ENCODE measurements at places on chromosomes 3 and 15.

- DNase-seq, result no peak
Observed at GRCh38 chr15:58710701-58711100, 38.8 kb downstream of the ADAM10 start.

GRCh38 chr3:133486658-133487057 is 86.8 kb downstream of the BFSP2 start:
- DNase-seq, result no peak

- DNase-seq, result no peak
Observed at GRCh38 chr3:48528754-48529153, 24.8 kb upstream of the SHISA5 start.

- no peak for DNase-seq
Observed at GRCh38 chr3:146559388-146559787, 15.0 kb upstream of the PLSCR1 start.

- DNase-seq, result no peak
Observed at GRCh38 chr15:73493922-73494321, 51.0 kb downstream of the REC114 start.

- DNase-seq, result no peak
Observed at GRCh38 chr3:187770224-187770623, 25.0 kb upstream of the BCL6 start.

GRCh38 chr15:61169904-61170695 is 59.0 kb downstream of the RORA start:
- DNase-seq, result no peak

GRCh38 chr3:166531730-166532129 is 694.5 kb upstream of the BCHE start:
- DNase-seq, result no peak

- peak; percentile 97 for DNase-seq
Observed at GRCh38 chr3:57974796-57975388, 33.3 kb upstream of the FLNB start.

DNA sequence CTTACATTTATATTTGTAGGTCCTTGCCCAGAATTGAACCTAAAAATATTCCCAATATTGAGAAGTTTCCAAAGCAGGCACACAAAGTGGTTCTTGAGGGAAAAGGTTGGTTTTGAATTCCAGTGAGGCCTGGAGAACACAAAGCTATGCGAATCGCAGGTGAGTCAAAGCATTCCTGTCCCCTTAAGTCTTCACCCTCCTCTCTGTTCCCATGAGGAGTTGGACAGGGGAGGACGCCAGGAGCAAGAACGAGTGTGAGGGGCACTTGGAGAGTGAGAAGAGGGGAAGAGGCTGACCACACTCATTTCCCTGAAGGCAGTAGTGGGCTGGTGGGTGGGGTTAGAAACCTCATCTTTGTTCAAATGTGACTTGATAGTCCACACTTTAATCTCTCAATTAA is 185.8 kb upstream of the EOMES start:
- DNase-seq, result no peak

- DNase-seq, result no peak
Observed at GRCh38 chr3:48413086-48413485, 16.8 kb downstream of the PLXNB1 start.

- DNase-seq, result no peak
Observed at GRCh38 chr3:66265649-66266048, 44.8 kb downstream of the SLC25A26 start.

GRCh38 chr3:82088749-82089148 is 327.3 kb upstream of the GBE1 start:
- no peak for DNase-seq

DNA sequence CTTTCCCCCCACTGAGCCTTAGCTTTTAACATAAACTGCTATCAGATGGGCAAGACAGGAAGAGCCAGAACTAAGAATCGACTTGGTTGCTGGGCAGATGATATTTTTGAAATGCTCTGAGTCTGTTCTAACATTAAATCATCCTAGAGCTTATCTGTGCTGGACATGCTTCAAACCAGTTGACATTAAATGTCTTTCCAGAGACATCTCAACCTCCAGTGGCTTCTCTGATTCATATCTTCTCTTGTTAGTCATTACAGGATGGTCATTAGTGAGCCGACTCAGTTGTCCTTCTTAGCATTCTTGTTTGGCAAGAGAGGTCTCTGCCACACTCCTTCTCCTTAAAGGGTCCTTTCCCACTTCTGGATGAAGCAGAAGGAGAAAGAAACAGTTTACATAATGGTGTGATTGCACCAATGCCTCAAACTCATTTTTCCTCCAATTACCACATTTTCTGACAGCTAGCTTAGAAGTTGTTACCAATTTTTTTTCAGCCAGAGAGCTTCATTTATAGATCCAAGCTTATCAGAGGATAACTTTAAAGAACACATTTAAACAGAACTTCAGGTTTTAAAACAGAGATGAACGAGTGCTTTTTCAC is 21.7 kb upstream of the SYN2 start:
- no peak for DNase-seq

DNA sequence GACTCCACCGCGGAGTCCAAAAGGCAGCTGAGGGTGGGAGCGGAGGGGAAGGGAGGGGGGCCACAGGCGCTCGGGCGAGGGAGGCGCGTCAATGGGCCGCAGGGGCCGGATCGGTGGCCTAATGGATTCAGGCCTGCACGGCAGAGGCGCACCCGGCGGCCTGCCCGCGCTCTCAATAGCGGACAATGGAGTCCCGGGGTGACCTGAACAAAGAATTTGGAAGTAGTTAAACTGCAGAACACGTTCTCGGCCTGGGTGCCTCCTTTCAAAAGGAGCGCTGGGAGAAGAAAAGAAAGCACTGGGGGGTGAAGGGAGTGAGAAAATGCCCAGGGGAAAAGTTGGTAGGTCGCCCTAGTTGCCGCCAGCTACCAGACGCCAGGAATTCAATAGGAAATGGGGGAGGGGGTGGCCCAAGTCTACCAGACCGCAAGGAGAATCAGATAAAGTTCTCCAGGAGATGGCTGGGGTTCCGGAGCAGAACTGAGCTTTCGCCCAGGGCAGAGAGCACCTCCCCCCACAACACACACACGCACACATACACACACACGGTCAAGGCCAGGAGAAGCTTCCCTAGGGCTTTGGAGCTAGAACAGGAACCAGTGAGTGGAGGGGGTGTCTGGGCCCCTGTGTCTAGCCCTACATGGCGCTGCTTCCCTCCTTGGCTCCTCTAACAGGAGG is 25.8 kb upstream of the POLG start:
- no peak for DNase-seq

GRCh38 chr3:105899516-105899915 is 30.7 kb upstream of the CBLB start:
- DNase-seq, result peak; percentile 47

GRCh38 chr3:64104691-64105111 is 81.4 kb upstream of the PSMD6 start:
- DNase-seq, result no peak

GRCh38 chr3:8445861-8446260 is 55.8 kb upstream of the LMCD1 start:
- DNase-seq, result peak; percentile 88

GRCh38 chr15:39354189-39354588 is 226.7 kb upstream of the THBS1 start:
- DNase-seq, result no peak

DNA sequence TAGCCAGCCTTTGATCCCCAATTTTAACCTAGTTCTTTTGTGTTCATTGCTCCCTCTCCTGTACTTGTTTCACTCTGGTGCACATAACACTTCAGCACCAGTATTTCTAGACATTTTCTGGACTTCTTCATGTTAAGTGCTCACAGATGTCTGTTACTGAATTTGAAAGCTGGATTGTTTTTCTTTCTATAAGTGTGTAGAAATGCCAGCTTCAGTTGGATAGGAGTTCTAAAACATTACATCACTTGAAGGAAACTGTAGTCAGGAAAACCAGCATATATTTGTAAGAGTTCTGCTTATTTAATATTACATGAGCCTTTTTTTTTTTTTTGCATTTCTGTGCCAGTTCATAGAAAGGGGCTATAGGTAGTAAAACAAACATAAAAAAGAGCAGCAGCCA is 21.6 kb downstream of the QTRT2 start:
- DNase-seq, result no peak

DNA sequence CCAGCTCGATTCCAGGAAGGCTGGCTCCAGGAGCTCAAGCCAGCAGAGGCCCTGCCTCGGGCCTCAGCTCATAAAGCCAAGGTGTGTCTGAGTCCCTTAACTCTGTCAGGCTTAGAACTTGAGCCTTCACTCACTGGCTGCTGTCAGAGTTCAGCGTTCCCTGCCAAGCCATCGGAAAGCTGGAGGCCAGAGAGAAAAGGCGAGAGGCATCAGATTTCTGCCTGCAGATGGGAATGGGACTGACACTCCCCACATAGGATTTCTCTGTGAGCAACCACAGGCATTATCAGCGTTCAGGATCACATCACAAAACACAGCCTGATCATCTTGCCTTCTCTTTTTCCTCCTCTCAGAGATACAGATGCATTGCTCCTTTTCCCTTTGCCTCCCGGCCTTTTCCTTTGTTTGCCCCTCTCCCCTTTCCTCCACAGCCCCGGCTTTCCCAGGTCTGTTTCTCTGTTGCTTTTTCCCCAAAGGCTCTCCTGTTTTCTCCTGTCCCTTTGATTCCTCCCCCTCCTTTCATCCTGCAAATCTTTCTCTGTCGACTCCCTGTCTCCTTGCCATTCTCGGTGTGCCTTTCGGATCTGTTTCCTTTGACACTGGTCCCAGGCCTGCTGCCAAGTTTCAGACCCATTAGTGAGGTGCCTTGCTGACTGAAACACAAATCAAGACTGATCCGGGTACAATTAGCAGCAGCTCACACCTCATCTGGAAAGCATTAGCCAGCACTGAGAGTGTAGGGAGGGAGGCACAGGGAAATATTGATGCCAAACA is 44.5 kb upstream of the BOC start:
- peak; percentile 59 for DNase-seq

DNA sequence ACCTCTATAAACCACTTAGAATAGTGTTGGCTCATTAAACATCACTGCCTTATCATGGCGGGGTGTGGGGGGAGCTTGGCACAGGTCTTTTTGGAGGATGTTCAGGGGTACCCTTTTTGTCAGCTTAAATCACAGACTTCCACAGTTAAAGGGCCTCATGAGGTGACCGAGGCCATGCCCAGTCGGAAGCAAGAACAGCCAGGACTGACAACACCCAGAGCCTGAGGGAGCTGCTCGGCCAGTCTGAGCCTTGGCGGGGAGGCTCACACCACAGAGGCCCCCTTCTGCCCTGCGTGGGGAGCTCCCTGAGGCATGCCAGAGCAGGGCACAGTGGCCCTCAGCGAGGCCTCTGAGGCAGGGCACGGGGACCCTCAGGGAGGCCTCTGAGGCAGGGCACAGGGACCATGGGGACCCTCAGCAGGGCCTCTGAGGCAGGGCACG is 49.5 kb downstream of the UMPS start:
- DNase-seq, result no peak

- DNase-seq, result peak; percentile 13
Observed at GRCh38 chr3:9036404-9037131, 73.3 kb upstream of the RAD18 start.

- no peak for DNase-seq
Observed at GRCh38 chr3:6098516-6099157, 762.3 kb upstream of the GRM7 start.

DNA sequence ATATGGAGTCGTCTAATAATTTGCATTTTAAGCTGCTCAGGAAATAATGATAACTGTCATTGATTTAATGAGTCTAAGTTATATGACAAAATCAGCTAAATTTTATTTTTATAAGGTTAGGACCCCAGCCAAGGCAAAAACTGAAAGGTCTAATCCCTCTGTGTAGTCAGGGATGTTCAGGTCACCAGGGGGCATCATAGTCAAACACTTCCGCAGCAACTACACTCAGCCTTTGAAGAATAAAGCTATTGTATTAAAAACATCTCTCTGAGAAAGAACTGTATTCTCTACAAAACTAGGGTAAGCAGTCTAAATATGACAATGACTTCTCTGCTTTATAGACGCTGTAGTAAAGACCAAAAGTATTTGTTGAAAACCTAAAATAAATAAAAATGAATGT is 15.0 kb downstream of the INTS14 start:
- no peak for DNase-seq

DNA sequence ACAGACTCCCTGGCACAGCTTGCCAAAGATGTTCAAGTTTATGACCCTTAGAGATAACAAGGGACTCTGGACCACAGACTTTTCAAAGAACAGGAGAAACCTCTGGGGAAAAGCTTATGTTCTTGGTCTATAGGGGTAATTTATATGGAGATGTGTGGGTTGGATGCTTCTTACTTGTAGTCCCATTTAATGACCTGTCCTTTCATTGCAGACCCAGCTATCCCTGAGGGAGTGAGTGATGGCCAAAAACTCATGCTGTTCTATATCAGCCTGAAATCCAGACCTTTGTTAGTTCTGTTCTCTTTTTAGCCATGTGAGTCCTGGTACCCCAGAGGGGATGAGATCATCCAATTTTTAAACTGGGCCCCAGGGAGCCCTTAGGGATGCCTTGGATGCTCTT is 43.7 kb upstream of the MRPL3 start:
- DNase-seq, result no peak

DNA sequence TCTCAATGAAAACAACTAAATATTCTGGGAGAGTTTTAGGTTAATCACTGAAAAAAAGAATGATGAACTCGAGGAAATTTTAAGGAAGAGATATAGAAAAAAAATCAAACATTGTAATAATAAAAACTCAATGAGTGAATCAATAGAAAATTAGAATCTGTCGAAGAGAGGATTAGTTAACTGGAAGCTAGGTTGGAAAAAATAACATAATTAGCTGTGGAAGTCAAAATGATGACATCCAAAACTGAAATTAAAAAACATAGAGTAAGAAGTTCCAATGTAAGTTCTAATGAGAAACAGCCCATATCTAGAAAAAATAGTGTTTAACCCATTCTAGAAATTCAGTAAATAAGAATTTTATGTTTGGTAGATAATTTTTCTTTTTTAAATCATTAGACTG is 299.3 kb upstream of the RARB start:
- no peak for DNase-seq

- DNase-seq, result no peak
Observed at GRCh38 chr15:77473328-77473727, 52.6 kb downstream of the HMG20A start.

- DNase-seq, result no peak
Observed at GRCh38 chr3:38722781-38723568, 73.5 kb upstream of the SCN5A start.

GRCh38 chr3:156131241-156131640 is 10.9 kb downstream of the KCNAB1 start:
- DNase-seq, result no peak

DNA sequence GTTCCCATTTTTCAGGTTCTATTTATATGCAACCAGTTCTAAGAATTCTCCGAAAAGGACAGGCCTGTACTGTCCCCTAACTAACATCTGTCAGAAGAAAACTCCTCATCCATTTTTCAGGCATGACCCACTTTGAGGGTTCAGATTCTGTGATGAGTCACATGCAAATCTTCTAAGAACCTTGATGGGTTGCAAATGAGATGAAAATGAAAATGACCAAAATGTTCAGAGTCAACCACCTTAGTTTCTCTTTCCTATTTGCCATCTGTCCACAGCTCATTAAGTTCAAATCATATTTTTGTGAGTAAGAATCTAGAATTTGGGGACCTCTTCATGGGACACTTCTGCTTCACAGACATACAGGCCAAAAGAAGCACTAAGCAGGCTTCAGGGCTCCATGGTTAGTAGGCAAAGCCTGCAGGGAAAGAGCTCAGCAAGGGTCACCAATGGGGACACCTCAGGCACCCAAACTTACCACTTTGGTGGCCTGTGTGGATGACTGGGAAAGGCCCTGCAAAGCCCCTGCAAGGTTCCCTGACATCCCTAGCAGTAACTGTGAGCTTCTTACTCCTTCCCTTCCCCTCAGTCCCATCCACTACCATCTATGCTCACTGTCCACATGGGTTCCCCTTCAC is 122.0 kb downstream of the WDR76 start:
- no peak for DNase-seq

GRCh38 chr3:110568246-110568645 is 503.4 kb upstream of the NECTIN3 start:
- peak; percentile 76 for DNase-seq

- DNase-seq, result no peak
Observed at GRCh38 chr3:149487598-149488197, 13.2 kb downstream of the TM4SF4 start.

All from GM04503 (cell line).